GOT3 (cell line): ENCODE measurements at places on chromosomes 6 and 20.

- DNase-seq: no peak
Observed at GRCh38 chr20:17357238-17357637, 130.4 kb downstream of the PCSK2 start.

- DNase-seq: no peak
Observed at GRCh38 chr6:42250274-42250931, 32.7 kb upstream of the MRPS10 start.

GRCh38 chr6:104625536-104625935 lies 234.2 kb downstream of the HACE1 start:
- no peak for DNase-seq

DNA sequence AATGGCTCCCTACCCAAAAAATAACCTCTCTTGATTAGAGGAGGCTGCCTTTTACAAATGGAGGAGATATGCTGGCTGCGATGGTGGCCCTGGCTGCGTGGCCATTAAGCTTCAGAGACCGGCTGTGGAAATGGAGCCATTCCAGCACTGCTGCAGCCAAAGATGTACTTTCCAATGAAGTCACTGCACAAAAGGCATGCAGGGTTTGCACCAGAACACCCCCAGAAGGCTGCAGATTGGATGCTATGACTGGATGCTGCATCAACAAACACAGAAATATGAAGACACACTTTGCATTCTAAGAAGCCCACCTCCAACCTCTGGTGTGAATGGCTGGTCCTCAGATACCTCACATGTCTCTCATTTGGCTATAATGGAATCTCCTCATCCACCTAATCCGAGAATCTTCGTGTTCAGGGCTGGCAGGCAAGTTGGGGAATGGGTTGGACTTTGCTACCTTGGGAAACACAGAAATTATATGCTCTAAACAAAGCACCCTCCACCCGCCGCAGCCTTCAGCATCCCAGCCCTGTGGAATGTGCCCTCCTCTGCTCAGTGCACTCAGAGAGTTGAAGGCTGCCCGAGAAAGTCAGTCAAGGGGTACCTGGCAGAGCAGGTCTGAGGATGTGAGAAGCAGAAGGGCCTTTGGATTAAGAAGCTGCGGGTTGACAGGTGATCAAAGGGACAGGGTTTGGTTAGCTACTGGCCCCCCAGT lies 35.3 kb downstream of the APCDD1L start:
- DNase-seq: no peak

- no peak for DNase-seq
Observed at GRCh38 chr20:53084408-53084997, 112.3 kb downstream of the TSHZ2 start.

GRCh38 chr20:62405981-62406513 lies 1.0 kb downstream of the CABLES2 start:
- no peak for DNase-seq

- DNase-seq: no peak
Observed at GRCh38 chr6:113050979-113051378, 703.8 kb downstream of the RFPL4B start.

- no peak for DNase-seq
Observed at GRCh38 chr6:32087574-32088486, 21.3 kb downstream of the TNXB start.

- no peak for DNase-seq
Observed at GRCh38 chr6:40986364-40986763, 52.7 kb downstream of the UNC5CL start.

- no peak for DNase-seq
Observed at GRCh38 chr6:55046869-55047422, 127.4 kb upstream of the HCRTR2 start.

GRCh38 chr6:49923826-49924225 lies 40.1 kb downstream of the DEFB114 start:
- DNase-seq: no peak

DNA sequence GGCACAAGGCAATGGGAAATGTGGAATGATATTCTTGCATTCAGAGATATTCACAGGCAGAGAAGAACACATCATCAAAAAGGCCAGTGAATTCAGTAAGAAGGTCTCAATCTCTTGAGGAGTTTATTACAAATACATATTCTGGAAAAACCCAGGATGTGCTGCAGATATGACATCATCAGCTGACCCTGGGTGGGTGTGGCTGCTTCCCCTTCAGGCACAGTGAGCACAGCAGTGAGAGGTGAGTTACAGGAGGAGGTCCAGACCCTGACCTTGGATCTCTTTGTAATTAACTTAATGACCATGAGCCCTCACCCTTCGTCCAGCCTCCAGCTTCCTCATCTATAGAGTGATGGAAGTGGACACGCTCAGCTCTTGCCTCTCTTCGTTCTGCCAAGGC lies 147.5 kb upstream of the SYNDIG1 start:
- no peak for DNase-seq

- DNase-seq: no peak
Observed at GRCh38 chr20:8121666-8122065, 10.4 kb upstream of the PLCB1 start.

- no peak for DNase-seq
Observed at GRCh38 chr6:5723841-5724691, 282.7 kb downstream of the NRN1 start.

DNA sequence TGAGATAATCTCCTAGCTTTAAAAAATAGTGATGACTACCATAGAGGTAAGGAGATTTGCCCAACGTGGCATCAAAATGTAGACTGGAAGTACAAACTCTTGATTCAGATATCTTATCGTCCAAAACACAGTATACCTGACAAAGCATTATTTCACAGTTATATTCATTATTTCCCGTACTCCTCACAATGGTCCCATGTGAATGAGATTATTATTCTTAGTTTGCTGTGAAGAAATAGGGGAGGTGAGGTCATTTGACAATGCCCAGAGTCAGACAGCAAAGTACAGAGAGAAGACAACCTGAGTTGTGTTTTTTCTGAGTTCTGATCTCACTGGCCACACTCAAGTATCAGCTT lies 1.2 kb upstream of the TFB1M start:
- no peak for DNase-seq

- DNase-seq: no peak
Observed at GRCh38 chr6:109939654-109940053, 38.5 kb upstream of the GPR6 start.

DNA sequence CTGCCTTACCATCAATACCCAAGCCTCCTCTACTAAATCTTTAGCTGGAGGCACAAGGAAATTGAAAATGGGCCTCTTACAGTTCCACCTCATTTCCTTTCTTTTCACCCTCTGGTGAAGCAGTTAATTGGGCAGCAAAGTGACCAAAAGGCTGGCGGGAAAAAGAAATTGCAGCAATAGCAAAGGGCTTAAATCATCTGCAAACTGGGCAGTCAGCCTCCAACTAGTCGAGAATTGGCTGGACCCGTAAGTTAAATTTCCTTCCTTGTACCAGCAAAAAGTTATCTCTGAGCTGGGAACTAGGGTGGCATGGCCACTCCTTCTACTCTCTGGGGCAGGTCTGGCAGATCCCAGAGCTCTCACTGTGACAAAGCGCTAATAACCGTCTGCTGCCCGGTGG lies 33.5 kb downstream of the GHRH start:
- DNase-seq: no peak

DNA sequence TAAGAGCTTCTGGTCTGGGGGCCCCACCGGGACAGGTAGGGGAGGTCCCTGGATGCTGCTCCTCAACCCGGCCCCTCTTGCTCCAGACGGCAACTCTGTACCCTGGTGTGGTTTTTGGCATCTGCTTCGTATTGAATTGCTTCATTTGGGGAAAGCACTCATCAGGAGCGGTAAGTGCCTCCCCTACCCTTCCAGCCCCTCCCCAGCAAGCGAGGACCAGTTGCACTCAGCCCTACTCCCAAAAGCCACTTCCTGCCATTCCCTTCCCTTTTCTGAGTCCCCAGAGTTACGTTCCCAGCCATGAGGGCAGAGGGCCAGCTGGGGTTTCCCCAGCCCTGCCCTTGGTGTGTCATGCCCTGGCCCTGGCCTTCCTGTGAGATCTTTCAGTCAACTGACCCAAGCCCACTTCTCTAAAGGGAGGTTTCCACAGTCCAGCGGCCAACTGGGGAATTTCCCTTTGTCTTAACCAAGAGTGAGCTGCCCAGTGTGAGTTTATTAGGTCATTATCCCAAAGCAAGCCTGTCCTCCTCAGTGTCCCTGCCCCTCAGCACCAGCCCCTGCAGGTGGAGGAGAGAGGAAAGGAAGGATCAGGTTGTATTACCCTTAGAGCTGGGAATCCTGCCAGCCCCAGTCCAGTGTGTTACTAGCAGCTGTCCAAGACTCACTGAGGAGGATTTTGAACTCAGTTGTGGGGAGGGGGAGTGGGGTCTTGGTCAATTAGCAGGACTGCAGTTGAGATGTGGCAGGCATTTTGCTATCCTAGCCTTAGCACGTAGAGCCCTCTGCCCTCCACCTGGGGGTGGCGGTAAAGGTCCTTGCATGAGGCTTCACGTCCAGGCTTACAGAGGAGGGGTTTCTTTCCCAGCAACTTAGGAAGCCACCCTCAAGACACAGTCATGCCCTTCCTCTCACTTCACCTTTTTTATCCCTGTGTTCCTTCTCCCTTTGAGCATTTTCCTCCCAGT lies 45.8 kb downstream of the TM9SF4 start:
- peak; percentile 71 for DNase-seq

- DNase-seq: no peak
Observed at GRCh38 chr6:169984181-169985120, 233.0 kb downstream of the ERMARD start.

GRCh38 chr6:52554684-52555280 lies 22.1 kb downstream of the TRAM2 start:
- DNase-seq: no peak

DNA sequence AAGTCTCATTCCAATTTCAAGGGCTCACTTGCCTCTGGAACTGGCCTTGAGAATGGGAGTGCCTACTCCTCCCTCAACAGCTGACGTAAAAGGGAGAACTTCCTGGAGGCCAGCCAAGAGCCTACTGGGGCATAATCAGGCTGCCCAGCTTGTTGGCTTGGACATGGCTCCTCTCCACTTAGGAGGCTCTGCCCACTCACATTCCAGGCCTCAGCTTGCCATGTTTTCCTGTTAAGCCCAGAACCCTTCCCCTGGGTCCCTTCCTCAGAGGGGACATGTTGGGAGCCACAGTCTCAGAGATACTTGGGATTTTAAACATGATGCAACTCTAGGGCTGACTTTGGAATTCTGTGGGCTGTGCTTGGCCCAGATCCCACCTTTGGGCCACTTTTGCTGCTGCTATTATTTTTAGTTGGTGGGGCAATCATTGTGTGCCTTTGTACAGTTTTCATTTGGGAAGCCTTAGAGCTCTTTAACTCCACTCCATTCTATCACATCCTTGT lies 31.5 kb upstream of the ADTRP start:
- DNase-seq: peak; percentile 21

- no peak for DNase-seq
Observed at GRCh38 chr6:35146453-35146852, 5.3 kb upstream of the TCP11 start.

- DNase-seq: no peak
Observed at GRCh38 chr6:141925001-141925400, 207.7 kb upstream of the GJE1 start.

DNA sequence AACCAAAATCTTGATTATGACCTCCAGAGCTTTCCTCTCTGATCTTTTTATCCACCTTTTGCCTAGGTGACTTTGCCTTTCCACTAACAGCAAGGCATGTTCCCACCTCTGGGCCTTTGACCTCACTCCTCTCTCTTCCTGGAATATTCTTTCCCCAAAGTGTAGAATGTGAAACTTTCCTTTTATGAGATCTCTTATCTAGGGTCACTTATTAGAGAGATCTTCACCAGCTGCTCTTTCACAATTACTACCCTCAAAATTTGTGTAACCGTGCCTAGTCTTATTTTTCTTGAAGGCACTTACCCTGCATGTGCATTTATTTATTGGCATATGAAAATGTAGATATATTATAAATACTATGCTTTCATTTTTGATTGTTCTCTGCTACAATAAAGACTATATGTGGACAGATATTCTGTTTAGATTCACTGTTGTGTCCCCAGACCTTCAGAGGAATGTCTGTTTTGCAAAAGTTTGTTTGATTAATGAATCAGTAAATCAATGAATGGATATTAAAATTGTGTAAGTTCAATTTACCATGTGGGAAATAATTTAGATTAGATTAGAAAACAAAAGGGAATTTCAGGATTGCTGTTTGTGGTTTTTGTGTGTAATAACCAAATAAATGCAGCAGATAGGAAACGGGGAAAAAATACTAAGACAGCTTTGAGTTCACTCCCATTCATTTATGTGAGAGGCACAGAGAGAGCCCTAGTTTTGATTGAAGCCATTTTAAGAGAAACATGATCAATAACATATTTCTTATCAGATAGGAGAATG lies 207.0 kb downstream of the ADGB start:
- no peak for DNase-seq

DNA sequence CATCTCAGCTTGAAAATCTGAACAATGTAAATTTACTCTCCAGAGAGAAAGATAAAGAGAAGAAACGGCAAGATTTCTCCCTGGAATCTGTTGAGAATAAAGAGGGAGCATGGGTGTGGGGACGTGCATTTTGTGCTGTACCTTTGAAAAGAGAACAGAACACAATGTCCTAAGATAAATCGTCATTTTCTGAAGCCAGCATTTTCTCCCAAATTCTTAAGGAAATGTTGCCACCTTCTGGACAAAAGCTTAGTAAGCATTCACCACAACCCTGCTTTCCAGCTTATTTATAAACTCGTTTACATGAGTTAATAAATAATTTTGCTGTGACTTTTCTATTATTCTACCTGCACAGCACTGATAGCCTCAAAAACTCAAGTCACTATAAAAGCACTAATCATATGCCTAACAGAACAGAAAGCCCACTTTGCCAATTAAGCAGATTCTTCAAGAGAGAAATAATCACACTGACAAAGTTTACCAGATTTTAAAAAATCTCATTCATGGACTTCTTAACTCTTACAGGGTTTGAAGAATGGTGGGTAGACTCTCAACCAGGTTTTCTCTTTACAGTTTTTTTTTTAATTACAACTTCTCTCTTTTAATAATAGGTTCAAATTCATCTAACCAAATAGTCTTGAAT lies 155.8 kb downstream of the MBOAT1 start:
- no peak for DNase-seq

- no peak for DNase-seq
Observed at GRCh38 chr20:58330687-58331086, 21.2 kb downstream of the RAB22A start.

DNA sequence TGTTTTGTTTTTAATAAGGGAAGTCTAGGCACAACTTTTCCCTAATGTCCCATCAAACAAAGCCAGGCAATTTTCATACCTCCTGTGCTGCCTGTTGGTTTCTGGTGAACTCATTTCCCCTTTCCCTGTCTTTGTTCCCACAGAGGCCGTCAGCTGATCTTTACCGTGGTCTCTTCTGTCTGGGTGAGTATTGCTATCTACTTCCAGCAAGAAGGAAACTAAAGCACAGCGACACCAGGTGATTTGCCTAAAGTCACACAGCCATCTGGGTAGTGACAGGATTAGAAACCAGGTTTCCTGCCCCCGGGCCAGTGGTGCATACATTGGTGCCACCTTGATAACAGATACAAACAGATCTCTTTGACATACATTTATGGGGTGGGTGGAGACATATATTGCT lies 59.6 kb downstream of the RAB44 start:
- DNase-seq: no peak

GRCh38 chr6:52718550-52718949 lies 44.7 kb downstream of the GSTA2 start:
- DNase-seq: no peak
